ENCODE measurements at places on chromosomes 7 and 10.

DNA sequence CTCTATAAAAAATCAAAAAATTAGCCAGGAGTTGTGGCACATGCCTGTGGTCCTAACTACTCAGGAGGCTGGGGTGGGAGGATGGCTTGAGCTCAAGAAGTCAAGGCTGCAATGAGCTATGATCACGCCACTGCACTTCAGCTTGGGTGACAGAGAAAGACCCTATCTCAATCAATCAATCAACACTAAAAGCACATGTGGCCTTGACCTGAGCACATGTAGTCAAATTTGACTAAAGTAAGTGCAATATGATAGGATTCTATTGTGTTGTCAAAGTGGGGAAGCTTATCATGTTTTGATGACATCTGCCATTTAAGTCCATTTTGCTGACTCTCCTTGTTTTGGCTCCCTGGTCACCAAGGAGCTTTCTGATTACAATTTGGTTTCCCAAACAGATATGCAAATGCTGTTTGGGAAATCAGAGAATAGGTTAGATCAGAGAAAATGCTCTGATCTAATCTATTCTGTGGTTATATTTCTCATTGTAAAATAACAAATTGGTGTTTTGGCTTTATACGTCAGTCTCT lies 43.8 kb upstream of the ATOH7 start:
- DNase-seq: no peak

DNA sequence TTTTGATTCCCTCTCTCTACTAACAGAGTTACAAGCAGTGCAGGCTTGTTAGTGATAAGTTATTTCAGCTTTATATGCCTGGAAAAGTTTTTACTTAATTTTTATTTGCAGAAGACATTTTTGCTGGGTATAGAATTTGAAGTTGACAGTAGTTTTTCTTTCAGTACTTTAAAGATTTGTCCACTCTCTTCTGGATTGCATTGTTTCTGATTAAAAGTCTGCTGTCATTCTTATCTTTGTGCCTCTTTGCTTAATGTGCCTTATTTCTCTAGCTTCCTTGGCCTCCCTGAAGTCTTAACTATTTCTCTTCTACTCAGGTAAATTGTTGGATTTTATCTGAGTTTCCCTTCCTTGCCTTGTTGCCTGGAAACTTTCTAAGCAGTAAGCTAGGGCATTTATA lies 36.2 kb downstream of the PLCE1 start:
- no peak for DNase-seq

GRCh38 chr7:72281308-72281707 lies 130.8 kb downstream of the CALN1 start:
- no peak for DNase-seq

DNA sequence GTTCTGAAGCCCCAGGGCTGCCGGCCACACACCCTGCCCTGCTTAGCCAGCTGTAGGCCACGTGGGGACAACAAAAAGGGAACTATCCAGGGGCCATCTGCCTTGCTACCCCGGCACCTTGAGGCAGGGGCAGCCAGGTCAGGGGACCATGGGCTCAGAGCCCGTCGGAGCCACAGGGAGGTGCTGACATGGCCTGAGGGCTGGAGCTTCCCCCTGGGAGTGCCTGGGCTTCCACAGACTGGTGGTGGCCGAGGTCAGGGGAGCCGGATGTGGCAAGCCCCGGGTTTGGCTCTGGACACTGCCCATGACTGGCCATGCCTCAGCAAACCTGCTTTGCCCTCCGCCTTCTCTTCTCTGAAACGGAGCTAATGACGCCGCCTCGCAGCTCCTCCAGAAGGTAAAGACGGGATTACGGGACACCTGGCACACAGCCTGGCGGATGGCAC lies 178.5 kb downstream of the EBF3 start:
- no peak for DNase-seq

GRCh38 chr10:133275684-133276092 lies 980 bp downstream of the ADAM8 start:
- no peak for DNase-seq

DNA sequence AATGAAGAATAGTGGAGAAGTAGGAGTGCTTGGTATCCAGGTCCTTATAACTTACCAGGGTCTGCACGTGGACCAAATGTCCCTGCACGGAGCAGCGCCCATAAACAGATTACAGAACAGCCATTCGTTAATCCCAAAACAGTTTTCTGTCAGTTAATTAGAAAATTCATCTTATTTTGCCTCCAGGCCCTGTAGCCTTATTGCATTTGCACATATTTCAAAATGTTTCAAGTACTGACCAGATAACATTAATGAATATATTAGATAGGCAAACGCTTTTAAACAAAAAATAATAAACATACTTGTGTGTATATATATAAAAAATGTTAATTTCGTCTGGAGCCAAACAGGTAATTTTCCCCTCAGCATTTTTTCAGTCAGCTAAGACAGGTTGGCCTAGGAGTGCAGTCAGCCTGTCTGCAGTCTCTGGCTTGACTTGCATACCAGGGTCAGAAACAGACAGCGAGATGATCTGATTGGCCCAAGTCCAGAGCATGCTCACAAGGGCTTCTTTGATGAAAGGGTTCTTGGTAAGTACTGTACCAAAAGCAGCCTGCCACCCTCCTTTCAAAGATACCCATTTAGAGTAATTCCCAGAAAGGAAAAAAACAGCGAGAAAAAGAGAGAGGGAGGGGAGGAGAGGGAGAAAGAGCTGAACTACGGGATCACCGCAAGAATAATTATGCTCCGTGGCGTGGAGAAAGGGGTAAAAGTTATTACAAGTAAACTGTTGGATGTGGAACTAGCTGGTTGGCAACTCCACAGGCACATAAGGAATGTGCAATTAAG lies 194.4 kb upstream of the TCF7L2 start:
- no peak for DNase-seq

GRCh38 chr7:50331564-50332208 lies 27.2 kb downstream of the IKZF1 start:
- no peak for DNase-seq

DNA sequence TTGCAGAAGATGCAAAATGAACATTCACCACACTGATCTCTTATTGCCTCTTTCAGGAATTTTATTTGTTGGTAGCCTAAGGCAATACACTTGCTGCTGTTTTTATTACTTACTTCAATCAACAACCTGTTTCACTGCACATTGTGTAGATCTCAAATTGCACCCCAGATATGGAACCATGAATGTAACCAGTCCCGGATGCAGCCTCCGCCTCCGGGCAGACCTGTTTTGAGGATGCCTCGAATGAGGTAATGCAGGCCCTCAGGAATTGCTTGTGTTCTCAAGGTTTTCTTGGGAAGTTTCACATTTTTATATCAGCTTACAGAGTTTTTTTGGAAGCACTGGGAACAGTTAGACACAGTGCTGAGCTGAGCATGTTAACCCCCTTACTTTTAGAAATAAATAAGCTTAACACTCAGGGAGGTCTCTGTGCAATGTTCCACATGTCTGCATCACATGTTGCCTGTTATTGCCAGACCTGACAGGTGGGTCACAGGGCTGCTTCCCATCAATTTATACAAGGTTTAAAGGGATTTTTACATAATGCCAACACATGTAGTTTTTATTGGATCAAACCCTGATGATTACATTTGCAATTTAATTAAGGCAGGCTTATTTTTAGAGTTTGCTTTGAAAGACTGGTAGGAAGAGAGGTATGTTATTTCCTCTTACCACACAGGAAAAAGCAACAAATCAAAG lies 193.1 kb upstream of the POM121L12 start:
- DNase-seq: no peak

- no peak for DNase-seq
These were observed 47.8 kb upstream of the PPP2R2D start for GRCh38 chr10:131852823-131853609.

DNA sequence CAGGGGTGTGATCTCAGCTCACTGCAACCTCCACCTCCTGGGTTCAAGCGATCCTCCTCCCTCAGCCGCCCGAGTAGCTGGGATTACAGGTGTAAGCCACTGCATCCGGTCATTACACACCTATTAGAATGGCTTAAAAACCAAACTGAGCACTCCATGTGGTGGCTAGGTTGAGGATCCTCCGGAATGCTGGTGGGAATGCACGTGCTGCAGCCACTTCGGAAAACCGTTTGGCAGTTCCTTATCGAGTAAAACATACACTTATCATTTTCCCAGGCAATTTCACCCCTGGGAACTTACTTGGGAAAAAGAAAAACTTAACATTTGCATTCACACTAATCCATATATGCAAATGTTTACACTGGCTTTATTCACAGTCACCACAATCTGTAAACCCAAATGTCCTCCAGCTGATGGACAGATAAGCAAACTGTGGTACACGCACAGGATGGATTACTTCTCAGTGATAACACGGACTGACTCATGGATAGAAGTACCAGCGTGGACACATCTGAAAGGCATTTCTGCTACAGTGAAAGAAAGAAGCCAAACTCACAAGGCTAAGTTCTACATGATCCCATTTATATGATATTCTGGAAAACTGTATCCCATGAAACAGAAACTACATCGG lies 20.4 kb downstream of the RFC2 start:
- no peak for DNase-seq

- DNase-seq: no peak
These were observed 538.9 kb downstream of the AUTS2 start for GRCh38 chr7:70137126-70137525.

DNA sequence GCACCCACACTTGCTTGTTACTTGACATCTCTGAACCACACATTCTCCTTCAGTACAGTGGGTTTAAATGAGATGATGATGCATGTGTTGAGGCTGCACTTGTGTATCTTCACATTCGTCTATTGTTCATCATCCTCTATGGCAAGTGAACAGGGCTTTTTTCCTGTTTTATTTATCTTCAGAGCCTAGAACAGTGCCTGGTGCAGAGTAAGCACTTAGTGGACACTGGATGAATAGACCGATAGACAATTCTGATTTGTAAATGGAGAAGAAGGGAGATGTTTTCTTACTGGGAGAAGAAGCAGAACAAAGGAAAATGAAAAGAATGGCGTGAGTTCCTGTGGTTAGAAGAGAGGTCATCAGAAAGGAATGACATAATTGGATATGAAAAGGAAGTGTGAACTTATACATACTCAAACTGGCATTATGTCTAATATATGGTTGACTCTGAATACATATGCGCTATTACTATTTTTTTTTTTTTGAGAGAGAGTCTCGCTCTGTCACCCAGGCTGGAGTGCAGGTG lies 99.7 kb downstream of the AVL9 start:
- no peak for DNase-seq

- DNase-seq: no peak
These were observed 12.5 kb upstream of the GNA12 start for GRCh38 chr7:2856388-2857169.

Measured in stimulated activated CD8-positive, alpha-beta memory T cell treated with anti-CD3 and anti-CD28 coated beads, Interleukin-15, amount 100 ng/mL, for 4 hours (primary cell).